Thyroid gland (tissue), 4 donors: ENCODE measurements at places on chromosomes 12 and 14.

DNA sequence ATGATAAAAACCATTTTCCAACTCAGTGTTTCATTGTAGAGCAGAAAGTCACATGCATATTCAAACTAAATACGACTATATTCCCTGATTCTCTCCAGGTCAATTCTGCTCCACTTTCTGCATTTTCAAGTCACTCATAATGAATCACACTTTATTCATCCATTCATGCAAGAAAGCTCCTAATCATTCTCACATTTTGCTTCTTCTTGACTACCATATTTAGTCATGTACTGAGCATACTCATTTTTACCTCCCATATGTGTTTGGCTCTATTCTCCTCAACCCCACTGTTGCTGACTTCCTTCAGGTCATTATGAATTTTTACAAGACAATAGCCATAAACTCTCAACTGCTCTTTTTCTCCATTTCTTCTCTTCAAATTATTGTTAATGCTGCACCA is 43.4 kb upstream of the PIK3C2G start:
- DNase-seq = no peak

DNA sequence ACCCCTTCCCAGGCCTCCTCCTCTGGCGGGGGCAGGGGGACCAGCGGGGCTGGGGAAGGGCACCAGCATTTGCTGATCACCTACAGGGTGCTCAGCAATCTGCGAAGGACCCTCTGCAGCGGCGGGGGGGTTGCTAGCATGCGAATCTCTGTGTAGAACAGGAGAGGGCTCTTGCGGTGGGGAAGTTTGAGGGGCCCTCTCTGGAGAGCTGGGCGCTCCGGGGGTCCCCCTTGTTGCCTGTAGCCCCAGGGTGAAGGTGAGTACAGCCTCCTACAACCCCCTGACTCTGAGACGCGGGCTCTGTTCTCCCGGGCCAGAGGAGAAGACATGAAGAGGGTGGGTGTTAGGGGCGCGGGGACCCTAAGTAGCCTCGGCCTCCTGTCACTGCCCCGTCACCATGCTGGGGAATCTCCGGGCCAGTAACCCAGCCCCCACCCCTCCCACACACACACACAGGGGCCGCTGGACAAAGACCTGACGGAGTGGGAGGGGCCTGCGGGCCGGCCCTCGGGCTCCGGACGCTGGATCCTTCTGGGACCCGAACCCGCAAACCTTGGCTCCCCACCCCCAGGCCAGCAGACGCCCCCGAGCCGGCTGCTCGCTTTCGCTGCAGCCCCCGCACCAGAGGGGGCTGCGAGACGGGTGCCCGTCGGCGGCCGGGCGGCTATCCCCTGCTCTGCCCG is 734 bp downstream of the FIGNL2 start:
- no peak for DNase-seq

DNA sequence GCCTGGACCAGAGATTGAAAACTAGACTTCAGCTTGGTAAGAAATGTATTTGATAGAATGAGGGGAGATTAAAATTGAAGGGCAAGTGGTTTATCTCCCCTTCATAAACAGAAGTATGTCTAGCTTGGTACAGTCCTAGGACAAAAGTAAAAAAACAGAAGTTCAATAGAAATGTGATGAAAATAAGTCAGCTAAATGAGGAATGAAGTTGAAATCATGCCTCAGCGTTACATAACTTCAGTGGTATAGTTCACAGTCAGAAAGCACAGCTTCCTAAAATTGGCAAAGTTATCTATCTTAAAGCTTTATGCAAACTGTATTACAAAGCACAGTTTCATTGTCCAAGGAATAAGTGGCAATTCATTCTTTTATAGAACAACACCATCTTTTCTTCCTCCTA is 90.2 kb upstream of the SYT10 start:
- no peak for DNase-seq

DNA sequence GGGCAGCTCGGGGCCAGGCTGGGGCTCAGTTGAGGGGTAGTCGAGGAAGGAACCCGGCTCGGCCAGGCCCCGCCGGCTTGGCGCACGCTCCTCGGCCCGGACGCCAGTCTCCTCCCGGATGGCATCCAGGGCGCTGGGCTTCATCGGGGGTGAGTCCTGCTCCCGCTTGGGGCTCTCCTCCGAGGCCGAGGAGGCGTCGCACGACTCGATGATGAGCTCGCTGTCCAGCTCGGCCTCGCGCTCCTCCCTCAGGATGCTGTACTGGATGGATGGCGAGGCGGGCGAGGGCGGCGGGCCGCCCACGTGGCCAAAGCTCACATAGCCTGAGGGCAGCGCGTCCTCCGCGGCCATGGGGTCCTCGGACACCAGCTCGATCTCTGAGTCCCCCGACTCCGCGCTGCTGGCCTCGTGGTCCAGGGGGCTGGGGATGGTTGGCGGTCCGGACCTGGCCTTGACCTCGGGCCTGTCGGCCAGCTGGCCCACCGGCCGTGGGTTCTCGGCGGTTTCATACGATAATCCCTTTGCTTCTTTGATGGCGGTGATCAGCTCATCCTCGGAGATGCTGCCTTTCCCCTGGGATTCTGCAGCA is 143.4 kb downstream of the RTN1 start:
- no peak for DNase-seq

GRCh38 chr12:15716581-15716980 is 72.6 kb downstream of the EPS8 start:
- no peak for DNase-seq

GRCh38 chr12:64682572-64683277 is 72.4 kb downstream of the RASSF3 start:
- no peak for DNase-seq

GRCh38 chr12:30813525-30814294 is 59.0 kb upstream of the CAPRIN2 start:
- no peak for DNase-seq
